Amniotic epithelial cell (primary cell): ENCODE measurements at places on chromosomes 5 and 9.
A peak's percentile ranks its signal among the peaks of the same experiment; 100 is the strongest.

GRCh38 chr9:123335193-123335985 is 20.6 kb upstream of the CRB2 start:
- DNase-seq: peak; percentile 92

- peak; percentile 62 for DNase-seq
These were observed 120.6 kb downstream of the C9orf50 start for GRCh38 chr9:129500161-129500862.

DNA sequence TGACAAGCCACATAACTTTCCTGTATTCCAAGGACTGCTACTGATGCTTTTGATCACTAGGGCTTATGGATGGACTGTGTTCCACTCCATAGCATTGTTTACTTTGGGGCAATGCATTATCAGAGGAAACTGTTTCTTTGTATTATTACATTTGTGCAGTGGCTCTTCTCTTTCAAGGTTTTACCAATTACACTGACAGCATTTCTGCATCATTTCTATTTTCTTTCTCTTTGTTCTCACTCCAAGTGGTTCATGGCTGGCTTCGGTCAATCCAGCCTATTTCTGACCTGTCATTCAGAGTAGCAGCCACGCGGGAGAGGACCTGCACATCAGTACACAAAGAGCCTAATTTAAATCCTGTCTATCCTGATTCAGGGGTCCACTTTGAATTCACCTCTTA is 711.0 kb downstream of the TLE4 start:
- no peak for DNase-seq

DNA sequence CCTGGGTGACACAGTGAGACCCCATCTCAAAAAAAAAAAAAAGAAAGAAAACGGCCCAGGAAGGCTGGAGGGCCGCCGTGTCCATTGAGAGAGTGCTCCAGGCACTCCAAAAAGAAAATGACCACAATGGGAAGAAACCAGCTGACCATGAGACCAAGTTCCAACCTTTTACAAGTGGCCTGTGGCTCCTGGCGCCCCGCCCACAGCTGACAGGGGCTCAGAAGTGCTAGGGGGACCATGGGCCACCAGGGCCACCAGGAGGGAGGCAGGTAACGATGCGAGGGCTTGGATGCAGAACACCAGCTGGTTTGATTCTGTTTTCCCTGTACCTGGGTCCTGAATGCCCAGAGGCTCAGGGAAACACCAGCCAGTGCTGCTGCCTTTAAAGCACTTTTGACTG is 34.6 kb downstream of the FXN start:
- no peak for DNase-seq

DNA sequence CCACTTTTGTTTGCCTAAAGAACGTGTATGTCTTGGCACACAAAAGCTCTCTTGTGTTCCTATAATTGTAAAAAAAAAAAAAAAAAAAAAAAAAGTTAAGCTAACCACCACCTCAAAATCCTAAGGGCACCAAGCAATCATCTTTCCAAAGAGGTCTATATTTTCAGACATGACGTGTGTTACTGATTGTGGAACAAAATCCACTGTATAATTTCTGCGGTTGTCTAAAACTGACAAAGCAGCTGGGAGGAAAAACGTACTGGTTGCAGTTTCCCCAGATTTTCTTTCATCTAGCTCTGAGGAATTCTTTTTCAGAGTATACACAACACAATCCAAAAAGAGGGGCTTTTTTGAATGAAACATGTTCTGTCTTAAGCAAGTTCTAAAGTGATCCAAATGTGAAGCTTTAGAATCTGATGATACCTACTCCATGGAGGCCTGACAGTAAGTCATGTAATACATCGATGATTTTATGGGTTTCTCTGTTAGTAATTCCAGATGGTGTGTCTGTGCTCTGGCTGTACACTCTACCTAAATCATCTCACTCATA is 375.6 kb upstream of the NUDT12 start:
- DNase-seq: no peak

- no peak for DNase-seq
These were observed 334.5 kb downstream of the TENT4A start for GRCh38 chr5:7047511-7048261.

DNA sequence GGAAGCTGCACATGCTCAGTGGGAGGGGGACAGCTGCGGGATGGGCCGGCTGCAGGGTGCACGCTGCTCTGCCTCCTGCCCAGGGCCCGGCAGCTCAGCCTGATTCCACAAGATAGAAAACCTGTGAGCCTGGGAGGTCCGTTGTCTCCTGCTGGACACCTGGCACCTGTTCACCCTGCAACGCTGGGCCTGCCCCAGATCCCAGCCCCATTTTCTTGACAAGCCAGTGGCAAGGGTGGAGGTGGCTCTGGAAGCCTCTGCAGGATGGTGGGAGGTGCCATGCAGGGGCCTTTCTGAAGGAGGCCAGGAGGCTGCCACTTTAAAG is 68.1 kb upstream of the RNF130 start:
- DNase-seq: no peak

GRCh38 chr5:125323613-125324012 is 577.2 kb upstream of the ZNF608 start:
- DNase-seq: no peak

- peak; percentile 25 for DNase-seq
These were observed 463.1 kb downstream of the NR2F1-AS1 start for GRCh38 chr5:93117751-93118531.

DNA sequence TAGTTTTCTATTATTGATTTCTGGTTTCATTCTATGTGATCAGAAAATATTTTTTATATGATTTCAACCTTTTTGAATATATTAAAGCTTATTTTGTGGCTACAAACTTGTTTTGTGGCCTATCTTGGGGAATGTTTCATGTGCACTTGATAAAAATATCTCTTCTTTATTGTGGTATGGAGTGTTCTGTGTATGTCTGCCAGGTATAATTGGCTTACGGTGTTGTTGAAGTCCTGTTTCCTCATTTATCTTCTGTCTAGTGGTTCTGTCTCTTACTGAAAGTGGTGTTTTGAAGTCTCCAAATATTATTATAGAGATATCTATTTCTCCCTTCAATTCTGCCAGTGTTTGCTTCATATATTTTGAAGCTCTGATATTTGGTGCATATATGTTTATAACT is 9.6 kb downstream of the CARD19 start:
- DNase-seq: no peak

GRCh38 chr9:118459913-118460312 is 755.7 kb downstream of the TLR4 start:
- DNase-seq: no peak

DNA sequence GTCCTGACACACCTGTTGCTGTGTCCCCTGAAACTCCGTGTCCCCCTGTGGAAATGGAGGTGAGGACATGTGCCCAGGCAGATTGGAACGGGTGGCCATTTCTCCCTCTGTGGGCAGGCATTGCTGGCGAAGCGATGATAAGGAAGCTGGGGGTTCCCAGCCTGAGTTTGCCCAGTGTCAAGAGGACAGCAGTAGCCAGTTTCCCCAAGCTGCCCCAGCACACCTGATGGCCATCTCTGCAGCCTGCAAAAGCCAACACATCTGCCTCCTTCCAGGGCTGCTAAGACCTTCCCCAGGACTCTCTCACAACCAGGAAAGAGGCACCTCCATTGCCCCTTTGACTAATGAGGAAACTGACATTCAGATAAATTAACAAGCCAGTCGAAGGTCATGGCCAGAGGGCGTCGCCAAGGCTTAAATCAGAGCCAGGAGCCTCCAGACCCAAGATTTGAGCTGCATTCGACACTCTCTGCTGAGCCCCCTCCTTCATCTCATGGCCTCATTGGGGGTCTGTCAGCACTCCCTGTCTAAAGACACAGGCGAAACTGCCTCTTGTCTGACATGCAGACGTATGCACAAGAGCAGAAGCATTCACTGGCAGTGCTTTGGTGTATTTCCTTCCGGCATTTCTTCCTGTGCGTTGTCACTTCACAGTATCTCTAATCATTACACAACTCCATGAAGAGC is 10.4 kb upstream of the WNK2 start:
- DNase-seq: no peak

GRCh38 chr9:121698627-121699570 is 47.5 kb downstream of the DAB2IP start:
- peak; percentile 23 for DNase-seq

- peak; percentile 53 for DNase-seq
These were observed 5.1 kb upstream of the RAB14 start for GRCh38 chr9:121206516-121207370.

- DNase-seq: no peak
These were observed at the start of gene SYK for GRCh38 chr9:90801241-90801972. SYK (plus strand) TSS chr9:90801819; CDS start chr9:90843899, 42,080 bp downstream.

- no peak for DNase-seq
These were observed 4.0 kb upstream of the MEGF9 start for GRCh38 chr9:120718316-120718715.

DNA sequence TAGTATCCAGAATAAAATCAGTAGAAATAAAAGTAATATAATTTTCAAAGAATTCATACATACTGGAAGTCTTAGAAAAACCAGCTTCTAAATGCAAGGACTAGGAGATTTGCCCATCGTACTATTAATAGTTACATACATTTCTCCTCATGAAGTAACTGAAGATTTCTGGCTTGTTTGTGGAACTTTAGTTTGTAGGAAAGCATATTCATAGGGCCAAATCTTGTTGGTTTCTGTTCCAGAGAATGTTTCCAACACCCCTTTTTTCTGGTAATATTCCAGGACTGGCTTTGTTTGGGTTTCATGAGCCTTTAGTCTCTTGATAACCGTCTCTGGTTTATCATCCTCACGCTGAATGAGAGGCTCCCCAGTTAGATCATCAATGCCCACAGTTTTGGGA is 66.3 kb upstream of the TJP2 start:
- DNase-seq: no peak

DNA sequence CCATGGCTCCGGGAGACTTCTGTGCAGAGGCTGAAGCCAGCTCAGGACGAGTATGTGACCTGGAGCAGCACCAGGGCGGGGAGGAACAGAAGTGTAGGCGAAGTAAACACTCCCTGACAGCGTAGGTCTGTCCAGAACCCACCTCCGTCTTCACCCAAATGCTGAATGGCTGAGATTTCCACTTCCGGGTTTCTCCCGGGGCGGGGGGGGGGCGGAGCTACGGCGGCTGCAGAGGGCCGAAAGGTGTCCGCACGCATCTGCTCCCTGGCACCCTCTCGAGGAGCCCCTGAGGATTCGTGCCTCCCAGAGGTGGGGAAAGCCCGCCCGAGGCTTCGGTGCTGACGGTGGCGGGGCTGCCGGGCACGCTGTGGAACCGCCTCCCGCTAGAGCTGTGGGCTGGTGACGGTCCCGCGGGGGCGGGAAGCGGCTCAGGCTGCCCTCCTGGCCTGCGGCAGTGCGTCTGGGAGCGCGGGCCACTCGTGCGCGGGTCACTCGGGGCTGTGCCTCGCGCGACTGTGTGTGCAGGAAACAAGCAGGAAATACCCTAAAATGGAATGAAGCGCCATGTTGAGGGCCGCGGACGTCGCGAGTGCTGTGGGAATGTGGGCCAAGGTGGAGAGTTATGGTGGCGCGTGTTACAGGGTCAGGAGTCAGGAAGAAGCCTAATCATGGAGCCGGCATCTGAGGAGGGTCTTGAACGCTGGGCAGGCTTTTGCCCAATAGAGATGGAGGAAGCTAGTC is 1425.4 kb downstream of the FOXD4L5 start:
- DNase-seq: peak; percentile 46

GRCh38 chr5:134517553-134517952 is 7.9 kb upstream of the JADE2 start:
- DNase-seq: no peak

DNA sequence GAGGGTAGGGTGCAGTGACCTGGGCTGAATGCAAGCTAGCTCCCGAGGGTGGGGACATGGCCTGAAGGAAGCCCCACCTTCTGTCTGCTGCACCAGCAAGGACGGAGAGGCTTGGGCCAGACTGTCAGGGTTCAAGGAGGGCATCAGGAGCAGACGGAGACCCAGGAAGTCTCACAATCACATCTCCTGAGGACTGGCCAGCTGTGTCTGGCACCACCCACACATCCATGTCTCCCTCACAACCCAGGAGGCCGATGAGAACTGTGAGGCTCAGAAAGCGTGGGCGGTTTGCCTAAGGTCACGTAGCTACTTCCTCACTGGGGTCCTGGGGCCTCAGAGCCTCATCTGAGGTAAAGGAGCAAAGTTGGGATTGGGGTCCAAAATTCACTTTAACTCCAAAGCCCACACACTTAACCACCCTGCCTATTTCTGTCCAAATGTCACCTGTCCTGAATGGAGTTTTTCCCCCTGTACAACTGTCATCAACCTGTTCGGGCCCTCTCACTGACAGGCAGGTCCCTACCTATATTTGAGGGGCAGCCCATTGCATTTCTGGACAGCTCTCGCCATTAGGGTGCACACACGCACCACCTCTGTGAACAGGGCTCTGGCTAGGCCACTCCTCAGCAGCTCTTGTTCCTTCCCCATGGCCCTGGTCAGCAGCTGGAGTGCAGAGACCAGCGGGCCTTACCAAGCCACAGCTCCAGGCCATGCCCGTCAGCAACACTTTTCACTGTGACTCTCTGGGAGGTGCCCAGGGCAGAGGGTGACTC is 3.4 kb downstream of the IL13 start:
- DNase-seq: peak; percentile 19

GRCh38 chr9:33524306-33524947 is 376 bp downstream of the ANKRD18B start:
- no peak for DNase-seq

- DNase-seq: no peak
These were observed 33.7 kb downstream of the PAM start for GRCh38 chr5:102788788-102789187.

DNA sequence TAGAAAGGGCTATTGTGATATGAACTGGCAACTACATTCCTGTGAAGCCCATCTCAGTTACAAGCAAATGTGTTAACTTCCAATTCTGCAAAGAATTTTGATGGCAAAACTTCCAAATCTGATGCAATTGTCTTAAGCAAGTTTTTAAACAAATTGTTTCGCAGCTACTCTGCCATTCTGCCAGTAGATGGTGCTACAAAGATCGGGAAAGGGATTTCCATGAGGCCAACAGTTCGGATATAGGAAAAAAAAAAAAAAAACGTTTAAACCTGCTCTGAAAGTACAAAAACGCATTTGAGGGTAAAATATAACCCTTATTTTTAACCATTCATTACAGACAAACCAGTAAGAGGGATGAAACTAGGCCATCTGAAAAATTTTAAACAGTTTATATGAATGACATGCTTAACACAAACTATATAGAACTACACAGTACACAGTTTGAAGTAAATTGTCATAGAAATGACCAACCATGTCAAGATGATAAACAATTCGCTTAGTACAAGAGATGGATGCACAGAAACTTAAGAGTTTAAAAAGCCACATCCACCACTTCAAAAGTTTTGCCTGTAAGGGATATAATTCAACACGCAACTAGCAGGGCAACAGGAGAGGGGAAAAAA is 2.2 kb downstream of the HNRNPA0 start:
- DNase-seq: peak; percentile 82

GRCh38 chr5:7592910-7593309 is 197.0 kb downstream of the ADCY2 start:
- DNase-seq: no peak

GRCh38 chr9:11962327-11962726 is 730.9 kb upstream of the TYRP1 start:
- DNase-seq: peak; percentile 85

DNA sequence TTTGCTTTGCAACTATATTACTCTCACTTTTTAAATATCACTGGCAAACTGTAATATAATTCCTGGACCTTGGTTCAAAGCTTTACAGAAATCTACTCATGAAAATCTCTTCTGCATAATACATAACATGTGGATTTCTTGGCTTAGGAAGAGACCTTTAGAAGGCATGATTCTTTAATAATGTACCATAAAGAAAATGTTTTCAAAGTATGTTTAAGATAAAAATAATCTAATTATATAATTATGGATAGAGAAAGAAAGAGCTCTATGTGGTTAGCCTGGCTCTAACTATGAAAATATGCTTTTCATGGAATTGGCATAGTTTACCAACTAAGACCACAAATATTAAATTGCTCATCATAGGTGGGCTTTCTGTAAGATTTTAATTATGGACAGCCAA is 817.8 kb downstream of the TLE1 start:
- DNase-seq: no peak

- no peak for DNase-seq
These were observed 192.1 kb upstream of the DMRT1 start for GRCh38 chr9:649128-650074.
